ENCODE measurements at places on chromosomes 6 and 20.

- DNase-seq: no peak
Measured at GRCh38 chr20:1854246-1854645, 41.0 kb upstream of the SIRPA start.

DNA sequence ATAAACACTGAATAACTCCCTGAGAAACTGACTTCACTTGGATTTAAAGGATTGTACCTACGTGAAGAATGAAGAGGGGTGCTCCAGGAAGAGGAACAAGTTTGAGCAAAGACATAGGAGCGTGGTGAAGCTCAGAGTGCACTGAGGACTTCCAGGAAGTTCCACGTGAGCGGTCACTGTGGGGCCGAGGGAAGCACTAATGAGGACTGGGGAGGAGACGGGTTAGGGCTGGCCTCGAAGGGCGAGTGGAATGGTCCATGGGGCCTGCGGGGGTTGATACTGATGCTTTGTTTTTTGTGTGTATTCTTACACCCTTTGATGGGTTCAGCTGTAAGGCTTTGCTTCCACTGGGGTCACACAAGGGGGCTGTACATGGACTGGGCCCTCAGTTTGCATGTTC is 91.9 kb downstream of the CDH4 start:
- no peak for DNase-seq

DNA sequence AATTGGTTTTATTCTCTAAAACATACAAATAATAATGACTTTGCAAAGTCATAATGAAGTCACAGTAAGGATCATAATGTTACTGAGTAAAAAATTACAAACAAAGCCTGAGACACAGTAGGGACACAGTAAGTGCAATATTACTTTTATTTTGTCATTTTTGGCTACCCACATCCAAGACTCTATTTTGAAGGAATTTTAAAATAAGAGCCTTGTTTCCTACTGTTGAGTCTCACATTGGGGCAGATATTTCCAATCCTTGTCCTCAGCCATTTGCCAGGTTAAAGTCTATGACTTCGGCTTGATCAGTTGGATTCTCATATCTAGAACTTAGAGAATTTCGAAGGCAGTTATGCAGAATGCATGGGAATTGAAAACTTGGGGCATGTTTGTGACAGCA is 10.8 kb upstream of the RHAG start:
- no peak for DNase-seq

- no peak for DNase-seq
Measured at GRCh38 chr6:167572841-167573271, 248.0 kb downstream of the TTLL2 start.

- DNase-seq: no peak
Measured at GRCh38 chr6:79734374-79734773, 103.2 kb downstream of the SH3BGRL2 start.

GRCh38 chr6:145480024-145480423 is 255.3 kb downstream of the EPM2A start:
- DNase-seq: no peak

Measured in GM12892 (cell line).